NCI-H510A (cell line): ENCODE measurements at places on chromosomes 11 and 22.

GRCh38 chr11:12090061-12090591 lies 20.3 kb upstream of the MICAL2 start:
- DNase-seq: no peak

GRCh38 chr11:108666373-108666772 lies 1.5 kb downstream of the DDX10 start:
- no peak for DNase-seq

GRCh38 chr11:6657346-6657745 lies 1.7 kb upstream of the DCHS1 start:
- DNase-seq: no peak

DNA sequence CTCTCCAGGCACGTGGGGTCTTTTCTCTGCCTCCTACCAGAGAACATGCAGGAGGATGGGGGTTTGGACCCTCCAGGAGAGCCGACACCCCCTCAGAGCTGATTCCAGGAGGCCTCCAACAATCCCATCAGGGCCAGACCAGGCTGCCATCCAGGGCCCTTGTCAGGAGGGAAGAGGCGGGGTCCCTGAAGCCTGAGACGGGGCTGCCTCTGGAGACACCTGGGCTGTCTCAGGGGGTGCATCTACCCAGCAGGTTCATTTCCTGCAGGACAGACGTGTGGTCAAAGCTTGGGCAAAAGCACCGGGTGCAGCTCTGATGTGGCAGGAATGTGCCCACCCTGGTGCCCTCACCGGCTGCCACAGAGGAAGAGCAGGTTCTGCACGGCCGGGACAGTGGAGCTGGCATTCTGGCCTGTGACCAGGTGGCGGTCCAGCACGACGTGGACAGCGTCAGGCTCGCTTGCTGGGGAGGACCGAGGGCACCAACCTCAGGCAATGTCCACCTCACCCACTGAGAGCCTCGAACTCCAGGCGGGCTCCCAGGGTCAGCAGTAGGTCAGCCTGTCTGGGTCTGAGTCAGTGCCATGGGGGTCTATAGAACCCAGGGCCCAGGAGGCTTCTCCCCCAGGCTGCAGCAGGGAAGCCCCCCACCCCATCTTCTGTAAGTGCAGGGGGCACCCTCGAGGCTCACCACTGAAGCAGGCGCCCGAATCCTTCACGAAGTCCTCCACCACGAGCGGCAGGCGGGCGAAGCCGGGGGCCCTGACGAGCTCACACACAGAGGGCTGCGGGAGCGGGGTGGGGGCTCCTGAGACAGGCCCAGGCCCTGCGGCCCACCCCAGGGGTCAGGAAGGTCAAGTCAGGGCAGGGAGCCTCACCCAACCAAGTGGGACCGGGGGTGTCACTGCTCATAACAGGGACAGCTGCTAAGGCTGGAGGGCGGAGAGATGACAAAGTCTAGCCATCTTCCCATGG lies 6.4 kb downstream of the GATD1 start:
- DNase-seq: no peak

DNA sequence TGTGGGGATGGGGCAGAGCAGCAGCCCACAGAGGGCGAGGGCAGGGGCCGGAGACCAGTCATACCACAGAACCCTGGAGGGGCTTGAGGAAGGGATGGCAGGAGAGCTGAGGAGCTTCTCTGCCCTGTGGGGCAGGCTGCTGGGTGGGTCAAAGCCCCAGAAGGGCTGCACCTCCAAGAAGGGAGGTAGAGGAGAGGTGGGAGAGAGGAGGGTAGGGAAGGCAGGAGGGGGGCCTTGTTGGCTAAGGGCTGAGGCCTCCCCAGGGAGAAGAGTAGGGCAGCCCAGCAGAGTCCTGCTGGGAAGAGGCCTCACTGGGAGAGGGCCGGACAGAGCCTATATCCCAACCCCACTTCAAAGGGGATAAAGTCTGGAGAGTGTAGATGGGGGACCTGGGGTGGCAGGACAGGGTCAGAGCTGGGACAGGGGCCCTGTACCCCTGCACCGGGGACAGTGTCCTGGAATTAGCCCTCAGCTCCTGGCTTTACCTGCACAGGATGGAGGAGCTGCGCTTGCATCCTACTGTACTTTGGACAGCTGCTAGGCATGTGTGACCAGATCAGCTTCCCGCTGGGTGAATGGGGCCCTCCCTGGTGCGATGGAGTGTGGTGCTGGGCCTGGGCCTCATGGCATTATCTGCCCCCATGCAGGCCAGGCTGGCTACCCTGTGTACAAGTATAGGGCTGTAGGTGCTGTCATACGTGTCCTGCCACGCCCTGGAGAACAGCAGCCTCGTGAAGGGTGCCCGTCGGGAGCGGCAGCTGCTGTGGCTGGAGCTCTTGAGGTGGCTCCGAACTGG lies 7.3 kb downstream of the DGCR6L start:
- no peak for DNase-seq

- no peak for DNase-seq
Measured at GRCh38 chr11:116373104-116373944, 399.5 kb downstream of the BUD13 start.

- DNase-seq: no peak
Measured at GRCh38 chr11:105332171-105332570, 192.6 kb upstream of the CARD18 start.

DNA sequence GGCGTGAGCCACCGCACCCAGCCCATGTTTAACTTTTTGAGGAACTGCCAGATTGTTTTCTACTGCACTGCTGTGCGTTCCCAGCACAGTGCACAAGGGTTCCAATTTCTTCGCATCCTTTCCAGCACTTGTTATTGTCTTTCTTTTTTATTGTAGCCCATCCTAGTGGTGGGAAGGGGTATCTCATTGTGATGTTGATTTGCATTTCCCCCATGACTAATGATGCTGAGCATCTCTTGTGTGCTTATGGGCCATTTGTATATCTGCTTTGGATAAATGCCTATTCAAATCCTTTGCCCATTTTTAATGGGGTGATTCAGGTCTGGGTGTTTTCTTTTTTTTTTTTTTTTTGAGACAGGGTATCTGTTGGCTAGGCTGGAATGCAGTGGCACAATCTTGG lies 36.6 kb upstream of the SYT7 start:
- DNase-seq: no peak

DNA sequence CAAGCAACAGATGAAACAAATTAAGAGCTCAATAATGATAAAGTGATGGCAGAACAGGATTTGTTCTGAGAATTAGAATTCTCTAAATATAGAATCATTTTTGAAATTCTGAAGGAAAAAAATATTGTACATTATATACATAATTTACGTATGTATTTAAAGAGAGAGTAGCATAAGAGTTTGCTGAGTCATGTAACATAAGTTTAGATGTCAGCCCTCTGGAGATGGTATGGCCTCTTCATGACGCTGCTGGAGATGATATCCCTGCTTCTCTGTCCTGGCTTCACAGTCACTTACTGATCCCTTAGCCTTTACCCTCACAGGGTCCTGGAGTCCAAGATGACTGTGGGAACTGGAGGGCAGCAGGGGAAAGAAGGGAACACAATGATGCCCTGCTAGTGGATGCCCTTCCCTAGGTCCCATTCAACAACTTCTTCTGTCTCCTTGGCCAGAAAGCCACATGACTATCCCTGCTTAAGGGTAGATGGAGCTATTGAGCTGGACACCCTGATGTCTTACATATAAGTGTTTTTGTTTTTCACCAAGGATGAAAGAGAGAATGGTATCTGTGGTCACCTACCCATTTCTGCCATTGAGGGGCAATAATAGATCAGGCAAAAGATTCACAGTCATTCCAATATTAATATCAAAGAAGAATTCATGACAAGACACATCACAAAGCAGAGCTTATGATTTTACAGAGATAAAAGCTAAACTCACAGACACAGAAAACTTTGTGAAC lies 753.1 kb downstream of the TBC1D22A start:
- DNase-seq: no peak

GRCh38 chr11:117871160-117871559 lies 5.3 kb downstream of the FXYD6 start:
- no peak for DNase-seq

DNA sequence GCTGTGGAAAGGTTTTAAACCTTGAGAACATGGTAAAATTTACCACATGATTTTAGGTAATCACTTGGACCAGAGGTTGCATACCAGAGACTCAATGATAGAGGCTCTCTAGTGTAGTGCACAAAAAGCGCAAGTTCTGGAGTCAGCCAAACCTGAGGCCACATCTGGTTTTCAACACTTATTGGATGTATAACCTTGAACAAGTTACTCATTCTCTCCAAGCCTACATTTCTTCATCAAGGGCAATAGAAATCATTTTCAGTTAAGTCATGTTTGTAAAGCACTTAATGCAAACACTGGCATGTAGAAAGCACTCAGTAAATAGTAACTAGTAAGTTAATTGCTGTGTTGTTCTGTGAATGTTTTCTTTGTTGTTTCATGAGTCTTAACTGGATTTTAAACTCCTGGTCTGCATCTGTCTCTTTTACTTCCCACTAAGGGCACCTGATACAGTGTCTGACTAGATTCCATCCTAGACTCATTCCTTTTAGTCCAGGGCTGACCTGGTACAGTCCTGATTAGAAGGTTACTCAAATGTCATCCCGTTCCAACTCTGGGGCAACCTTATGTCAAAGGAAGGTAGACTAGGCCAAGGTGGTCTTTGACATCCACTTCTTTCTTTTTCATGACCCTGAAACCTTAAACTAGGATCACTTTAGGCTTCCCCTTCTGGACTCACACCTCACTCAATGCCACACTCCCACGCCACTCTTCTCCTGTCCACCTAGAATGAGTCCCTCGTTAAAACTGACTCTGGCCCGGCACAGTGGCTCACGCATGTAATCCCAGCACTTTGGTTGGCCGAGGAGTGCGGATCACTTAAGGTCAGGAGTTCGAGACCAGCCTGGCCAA lies 34.5 kb upstream of the EED start:
- no peak for DNase-seq

DNA sequence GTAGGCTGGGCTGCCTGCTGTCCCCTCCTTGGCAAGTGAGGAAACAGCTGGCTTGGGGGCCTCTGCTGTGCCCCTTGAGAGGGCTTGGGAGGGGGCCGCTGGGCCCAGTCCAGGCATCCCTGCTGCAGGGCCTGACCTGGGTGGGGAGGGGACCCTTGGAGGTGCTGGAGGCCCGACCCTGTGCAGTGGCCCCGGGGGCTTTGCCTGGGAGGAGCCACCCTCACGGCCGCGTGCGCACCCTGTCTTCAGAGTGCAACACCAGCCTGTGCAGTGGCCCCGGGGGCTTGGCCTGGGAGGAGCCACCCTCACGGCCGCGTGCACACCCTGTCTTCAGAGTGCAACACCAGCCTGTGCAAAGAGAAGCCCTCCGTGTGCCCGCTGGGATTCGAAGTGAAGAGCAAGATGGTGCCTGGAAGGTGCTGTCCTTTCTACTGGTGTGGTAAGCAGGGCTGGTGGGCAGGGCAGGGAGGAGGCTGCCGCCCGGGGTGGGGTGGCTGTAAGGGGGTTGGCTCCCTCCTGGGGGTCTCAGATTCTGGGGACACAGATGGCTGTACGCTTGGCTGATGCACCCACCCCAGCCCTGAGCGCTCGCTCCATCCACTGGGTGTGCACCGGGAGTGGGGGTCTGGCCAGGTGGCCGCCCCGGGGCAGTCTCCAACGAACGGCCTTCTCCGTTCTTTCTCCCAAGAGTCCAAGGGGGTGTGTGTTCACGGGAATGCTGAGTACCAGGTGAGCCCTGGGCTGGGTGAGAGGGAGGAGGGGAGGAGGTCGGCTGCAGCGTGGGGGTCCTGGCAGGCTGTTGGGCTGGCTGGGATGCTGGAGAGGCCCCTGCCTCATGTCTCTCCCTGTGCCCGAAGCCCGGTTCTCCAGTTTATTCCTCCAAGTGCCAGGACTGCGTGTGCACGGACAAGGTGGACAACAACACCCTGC lies 32.9 kb downstream of the MUC2 start:
- DNase-seq: no peak

GRCh38 chr11:73003088-73003487 lies 139.0 kb downstream of the FCHSD2 start:
- no peak for DNase-seq
